ENCODE measurements at places on chromosomes 1 and 21. TPM values are rescaled to one million over a fixed set of nuclear protein-coding genes. Genes with fewer than 3 reads are reported as not detected.

GRCh38 chr1:154748405-154748775, 121.7 kb downstream of the KCNN3 start:
- no peaks in the 10 kb centered on the region for H3K36me3 ChIP-seq
- peak overlapping the region; percentile 24 for H3K27ac ChIP-seq

- peaks cover 9% of the 10 kb centered on the region for H3K27me3 ChIP-seq
- no peak overlapping the region for H3K4me3 ChIP-seq
- H3K4me1 ChIP-seq: no peaks in the 10 kb centered on the region
- DNase-seq: no peak
These were observed 19.6 kb upstream of the PDE9A start for GRCh38 chr21:42633858-42634257.

ZFP69B gene
- 9.5 TPM for total RNA-seq

KRTAP21-2 gene
- not detected for total RNA-seq

F13B gene
- total RNA-seq: 0.48 TPM

Data from type B pancreatic cell (in vitro differentiated cells).